ENCODE measurements at places on chromosomes 7 and 10. TPM values are rescaled to one million over a fixed set of nuclear protein-coding genes. Genes with fewer than 3 reads are reported as not detected.

DNA sequence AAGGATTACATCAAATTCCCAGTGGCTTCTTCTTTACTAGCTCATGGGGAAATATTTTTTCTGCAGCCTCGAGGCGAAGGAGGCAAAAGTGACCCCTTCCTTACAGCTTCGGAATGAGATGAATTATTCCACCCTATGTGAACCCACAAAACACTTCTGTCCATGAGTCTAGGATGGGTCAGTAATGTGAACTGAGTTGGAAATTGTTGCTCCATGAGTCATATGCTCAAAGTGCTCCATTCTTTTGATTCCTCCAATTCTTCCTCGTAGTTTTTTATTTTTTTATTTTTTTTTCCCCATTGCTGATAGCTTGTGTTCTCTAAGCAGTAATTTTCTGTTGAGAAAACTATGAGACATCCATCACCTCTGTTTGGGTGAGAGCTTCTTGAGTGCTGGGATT lies 31.7 kb upstream of the FAM204A start:
- DNase-seq = no peak

- DNase-seq = no peak
These were observed 17.7 kb upstream of the DNMBP start for GRCh38 chr10:100027416-100027815.

- DNase-seq = no peak
These were observed 67.4 kb upstream of the EXOC4 start for GRCh38 chr7:133185512-133185911.

- no peak for DNase-seq
These were observed 42.9 kb upstream of the LRRC18 start for GRCh38 chr10:48982584-48982983.

The RAMP3 gene
- polyA plus RNA-seq = 2.5 TPM

DNA sequence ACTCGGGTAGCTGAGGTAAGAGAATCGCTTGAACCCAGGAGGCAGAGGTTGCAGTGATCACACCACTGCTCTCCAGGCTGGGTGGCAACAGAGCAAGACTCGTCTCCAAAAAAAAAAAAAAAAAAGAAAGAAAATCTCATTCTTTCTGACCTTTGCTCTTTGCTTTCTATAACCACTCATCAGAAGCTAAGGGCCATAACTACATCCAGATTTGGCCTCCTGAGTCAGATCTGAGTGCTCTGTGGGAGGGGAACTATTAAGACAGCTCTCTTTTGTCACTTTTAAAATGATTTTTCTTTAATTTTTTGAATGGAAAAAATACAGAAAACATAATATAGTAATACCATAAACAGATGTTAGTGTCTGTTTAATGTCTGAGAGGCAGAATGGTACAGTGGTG lies 210.1 kb downstream of the KIAA1217 start:
- no peak for DNase-seq

The PTPRE gene
- polyA plus RNA-seq = 5.5 TPM

All from muscle of leg (tissue), 16 donors.